ENCODE measurements at places on chromosomes 7 and 10.

DNA sequence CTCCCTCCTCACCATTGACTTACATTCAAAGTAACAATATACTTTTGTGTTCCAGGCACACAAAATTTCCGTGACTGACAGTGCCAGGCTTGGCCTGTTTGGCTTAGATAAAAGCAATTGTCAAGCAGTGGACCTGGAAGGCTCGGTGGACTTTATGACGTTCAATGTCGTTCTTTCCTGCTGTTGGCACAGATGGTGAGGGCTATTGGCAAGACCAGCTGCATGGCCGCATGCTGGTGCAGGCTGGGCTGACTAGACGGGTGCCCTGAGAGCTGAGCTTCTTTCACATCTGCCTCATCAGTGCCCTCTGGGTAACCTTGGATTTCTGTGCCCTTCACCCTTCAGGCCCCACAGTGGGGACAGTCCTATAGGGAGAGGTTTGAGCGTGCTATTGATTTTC lies 45.2 kb downstream of the WIPF3 start:
- no peak for DNase-seq

GRCh38 chr10:70343712-70344111 lies 38.7 kb downstream of the LRRC20 start:
- no peak for DNase-seq

DNA sequence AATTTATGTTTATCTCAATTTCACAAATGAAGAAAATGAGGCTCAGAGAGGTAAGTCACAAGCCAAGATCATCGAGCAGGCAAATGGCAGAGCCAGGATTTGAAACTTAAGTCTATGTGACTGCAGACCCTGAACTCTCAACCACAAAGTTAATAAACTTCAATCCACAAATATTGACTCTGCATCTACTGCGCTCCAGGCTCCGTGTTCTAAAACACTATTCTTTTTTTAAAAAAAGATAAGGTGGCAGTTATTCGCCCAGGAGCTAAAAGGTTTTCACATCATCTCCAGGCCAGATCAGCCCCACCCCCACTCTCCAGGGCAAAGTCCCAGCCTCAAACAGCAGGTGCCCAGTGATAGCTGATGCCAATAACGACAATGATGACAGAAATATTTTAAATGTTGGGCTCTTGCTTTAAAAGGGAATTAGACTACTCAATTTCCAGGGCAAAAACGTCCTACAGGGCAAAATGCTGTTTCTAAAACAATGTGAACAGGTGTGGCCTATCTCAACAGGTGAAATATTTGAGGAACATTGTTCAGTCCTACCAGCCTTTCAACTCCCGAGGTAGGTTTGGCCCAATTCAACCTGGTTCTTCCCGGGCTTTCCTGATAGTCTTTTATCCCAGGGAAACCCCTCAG lies 85.2 kb downstream of the SORBS1 start:
- DNase-seq, result no peak

GRCh38 chr10:86229376-86229775 lies 137.2 kb downstream of the GRID1 start:
- DNase-seq, result no peak

DNA sequence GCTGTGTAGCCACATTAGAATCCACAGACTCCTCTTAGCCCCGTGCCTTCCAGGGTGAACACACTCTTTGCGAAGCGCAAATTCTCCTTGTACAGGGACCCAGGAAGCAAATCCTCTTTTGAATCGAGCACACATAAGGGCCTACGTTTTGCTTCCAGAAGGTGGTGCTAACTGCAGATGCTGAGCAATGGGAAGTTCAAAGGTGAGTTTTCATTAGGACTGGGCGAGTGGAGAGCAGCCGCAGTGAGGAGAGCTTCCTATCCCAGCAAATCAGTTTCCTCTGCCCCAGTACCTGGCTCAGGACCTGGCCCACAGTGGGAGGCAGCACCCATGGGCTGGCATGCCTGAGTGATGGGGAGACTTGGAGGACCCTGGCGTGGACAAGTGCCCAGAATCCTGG lies 23.5 kb upstream of the GPR26 start:
- no peak for DNase-seq

DNA sequence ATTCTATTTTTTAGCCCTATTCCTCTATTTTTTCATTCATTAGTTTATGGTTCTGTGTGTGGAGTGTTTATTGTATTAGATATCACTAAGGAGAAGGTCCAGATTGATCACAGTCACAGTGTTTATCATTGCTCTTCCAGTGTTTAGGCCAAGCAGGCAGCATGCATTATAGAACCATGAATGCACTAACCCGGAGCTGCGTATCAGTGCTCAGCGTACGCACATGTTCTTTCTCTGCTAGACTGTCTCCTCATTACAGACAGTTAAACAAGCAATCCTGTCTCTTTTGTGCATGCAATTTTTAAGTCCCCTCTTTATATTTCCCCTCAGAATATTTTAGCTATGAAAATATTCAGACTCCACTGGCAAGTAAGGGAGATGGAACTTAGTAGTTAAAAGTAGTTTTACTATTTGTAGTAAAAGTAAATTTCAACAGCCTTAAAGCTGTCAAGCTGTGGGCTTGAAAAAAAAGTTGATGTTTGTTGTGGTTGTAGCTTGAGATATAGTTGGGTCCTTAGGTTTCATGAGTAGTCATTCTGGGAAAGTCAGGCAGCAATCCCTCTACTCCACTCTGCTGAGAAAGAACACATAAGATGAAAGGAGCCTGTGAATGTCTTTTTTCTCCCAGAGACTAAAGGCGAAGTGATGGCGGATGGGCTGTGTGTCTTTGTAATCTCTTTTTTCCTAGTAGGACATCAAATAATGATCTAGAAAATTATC lies 260.4 kb downstream of the CDK14 start:
- DNase-seq, result no peak

- no peak for DNase-seq
Observed at GRCh38 chr7:108335269-108335918, 120.8 kb downstream of the NRCAM start.

DNA sequence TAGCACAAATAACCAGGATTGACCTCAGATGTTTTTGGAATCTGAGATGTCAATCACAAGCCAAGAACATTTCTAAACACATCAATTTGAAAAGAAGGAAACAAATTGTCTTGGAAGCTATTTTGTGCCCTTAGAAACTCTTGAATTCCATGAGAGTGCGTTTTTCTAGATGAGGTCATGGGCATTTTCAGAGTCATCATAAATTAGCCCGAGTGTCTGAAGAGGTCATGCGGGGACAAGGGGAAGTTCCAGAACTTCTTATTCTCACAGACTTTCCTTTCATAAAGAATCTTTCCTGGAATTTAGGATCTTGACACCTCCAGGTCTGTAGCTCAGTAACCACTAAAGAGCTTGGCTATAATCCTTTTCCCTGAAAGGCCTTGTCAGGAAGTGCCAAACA lies 28.2 kb downstream of the IL2RA start:
- DNase-seq, result no peak

DNA sequence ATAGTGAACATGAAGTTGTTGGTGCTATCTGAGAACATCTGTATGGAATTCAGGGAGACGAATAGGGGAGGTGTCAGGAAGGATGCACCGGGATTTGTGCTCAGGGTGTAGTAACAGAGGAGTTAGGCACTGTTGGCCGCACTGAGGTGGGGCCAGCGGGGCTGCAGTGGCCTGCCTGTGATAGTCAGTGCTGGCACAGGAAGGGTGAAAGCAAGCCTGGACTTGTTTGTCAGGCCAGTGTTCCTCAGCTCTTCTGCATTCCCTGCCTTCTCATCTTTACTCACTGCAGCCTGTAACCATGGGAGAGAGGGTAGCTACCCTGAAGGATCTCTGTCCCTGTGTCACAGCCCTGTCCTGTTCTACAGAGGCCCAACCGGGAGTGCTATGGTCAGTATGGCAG lies 81.3 kb downstream of the SH2D4B start:
- no peak for DNase-seq

- DNase-seq, result no peak
Observed at GRCh38 chr7:47757921-47758411, 176.1 kb upstream of the TNS3 start.

DNA sequence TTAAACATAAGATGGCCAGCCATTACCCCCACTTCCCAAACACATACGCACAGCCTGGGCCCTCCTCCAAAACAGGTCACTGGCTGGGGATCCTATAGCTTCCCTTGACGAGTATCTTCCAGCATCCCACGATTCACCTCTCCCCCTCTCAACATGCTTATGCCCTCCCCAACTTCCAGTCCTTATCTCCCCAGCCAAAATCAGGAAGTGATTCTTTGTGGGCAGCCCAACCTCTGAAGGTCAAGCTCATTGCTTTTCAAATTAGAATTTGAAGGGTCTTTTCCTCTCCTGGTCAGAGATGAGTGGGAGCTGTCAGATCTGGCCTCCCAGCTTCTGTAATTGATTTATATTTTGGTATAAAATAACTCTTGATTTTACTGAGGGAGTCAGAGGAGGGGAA lies 133.6 kb downstream of the ATXN7L1 start:
- no peak for DNase-seq

DNA sequence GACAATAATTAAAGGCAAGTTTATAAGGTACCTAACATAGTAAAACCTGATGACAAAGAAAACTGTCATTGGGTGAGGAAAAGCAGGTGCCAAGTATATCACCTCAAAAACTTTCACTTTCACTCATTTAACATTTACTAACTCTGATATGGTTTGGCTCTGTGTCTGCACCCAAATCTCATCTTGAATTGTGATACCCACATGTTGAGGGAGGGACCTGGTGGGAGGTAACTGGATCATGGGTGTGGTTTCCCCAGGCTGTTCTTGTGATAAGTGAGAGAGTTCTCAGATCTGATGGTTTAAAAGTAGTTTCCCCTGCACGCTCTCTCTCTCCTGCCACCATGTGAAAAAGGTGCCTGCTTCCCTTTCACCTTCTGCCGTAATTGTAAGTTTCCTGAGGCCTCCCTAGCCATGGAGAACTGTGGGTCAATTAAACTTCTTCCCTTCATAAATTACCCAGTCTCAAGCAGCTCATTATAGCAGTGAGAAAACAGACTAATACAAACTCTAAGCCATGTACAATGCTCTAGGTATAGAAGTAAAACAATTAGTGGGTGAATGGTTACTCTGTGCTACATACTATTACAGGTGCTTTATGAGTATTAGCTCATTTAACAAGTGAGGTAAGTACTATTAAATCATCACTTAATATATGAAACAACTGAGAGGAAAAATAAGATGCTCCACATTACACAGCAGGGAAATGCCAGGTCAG lies 199.0 kb downstream of the CHCHD3 start:
- no peak for DNase-seq

DNA sequence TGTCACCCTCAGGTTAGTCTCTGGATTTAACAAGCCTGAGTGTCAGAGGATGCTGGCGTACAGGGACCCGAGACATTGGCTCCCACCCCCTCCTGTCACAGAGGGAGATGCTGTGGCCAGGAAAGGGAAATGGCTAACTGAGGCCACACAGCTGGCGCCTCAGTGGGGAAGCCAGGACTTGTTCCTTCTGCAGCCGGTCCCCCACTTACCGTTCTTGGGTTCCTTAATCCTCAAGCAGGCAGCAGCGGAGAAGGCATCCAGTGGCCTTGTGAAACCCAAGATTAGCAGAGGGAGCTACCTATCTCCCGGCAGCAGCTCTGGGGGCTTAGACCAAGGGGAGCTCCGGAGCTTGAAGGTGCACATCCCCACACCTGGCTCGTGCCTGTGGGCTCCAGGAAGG lies 65.4 kb downstream of the NEURL1 start:
- no peak for DNase-seq

GRCh38 chr10:74969093-74969492 lies 142.4 kb upstream of the SAMD8 start:
- no peak for DNase-seq

DNA sequence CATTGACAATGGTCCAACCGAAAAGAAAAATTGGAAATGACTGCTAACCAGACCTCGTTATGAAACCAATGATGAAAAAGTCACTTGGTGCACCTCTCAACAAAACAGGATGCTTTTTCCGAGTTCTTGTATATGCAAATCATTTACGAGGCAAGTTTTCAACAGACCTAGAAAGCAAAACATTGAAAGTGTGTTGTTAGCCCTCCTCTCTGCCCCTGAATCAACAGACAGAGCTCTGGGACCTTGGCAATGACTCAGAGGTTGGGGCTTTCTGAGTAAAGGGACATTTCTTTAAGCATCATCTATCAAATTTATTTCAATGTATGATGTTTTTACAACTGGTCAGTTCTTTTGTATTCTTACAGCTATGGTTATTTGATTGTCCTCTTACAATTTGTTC lies 16.3 kb upstream of the DKK1 start:
- no peak for DNase-seq
